ENCODE measurements at places on chromosomes 1 and 21.

DNA sequence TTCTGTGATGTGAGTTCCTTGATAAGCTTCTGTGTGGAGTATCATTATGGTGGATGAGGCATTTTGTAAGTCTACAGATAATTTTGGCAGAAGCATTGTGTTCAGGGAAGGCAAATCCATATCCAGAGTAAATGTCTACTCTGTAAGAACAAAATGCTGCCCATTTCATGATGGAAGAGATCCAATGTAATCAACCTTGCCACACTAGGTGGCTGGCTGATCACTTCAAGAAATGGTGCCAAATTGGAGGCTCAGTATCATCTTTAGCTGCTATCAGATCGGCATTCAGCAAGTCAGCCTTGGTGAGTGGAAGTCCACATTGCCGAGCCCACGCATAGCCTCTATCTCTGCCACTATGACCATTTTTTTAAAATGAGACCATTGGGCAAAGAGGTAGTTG lies 565.8 kb upstream of the USP24 start:
- no peak for DNase-seq

DNA sequence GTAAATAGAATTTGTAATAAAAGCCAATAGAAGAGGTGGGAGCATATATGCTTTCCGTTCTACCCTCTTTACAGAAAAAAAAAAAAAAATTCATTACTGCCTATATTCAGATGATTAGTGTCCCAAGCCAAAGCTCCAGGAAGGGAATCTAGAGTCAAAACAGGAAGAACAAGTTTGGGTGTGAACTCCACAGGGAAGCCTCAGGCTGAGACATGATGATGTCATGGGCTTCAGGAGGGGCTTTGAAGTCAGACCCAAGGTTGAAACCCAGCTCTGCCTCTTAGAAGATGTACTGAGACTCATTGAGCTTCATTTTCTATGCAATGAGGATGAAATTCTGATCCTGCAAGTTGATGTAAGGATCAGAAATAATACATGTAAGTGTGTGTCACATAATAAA lies 250.0 kb upstream of the ADGRL2 start:
- no peak for DNase-seq

DNA sequence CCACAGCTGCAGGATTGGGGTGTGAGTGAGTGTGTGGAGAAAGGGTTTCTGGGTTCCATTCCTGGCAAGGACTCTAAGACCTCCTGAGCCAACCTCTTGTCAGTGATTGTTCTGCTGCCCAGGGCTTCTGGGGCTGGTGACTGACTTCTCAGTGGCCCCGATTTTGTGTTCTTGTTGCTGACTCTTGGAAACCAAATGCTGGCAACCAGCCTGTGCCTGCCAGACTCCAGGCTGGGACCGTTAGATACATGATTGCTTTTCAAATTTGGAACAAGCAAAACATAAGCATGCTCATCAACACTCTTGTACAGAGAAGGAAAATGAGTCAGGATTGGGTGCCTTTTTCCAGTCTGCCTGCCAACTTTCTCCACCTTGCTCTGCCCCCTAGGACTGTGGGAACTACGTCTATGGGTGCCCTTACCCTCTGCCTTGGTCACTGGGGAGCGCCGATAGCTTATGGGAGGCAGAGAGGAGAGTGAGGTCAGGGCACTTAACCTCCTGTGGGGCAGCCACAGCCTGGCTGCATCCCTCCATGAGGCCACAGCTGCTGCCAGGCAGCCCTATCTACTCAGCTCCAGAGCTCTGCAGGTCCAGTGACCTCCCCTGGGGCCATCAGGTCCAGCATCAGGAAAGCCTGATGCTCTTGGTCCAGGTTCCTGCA lies 39.3 kb upstream of the EPS8L3 start:
- DNase-seq: no peak

GRCh38 chr1:203609979-203610493 lies 16.6 kb upstream of the ATP2B4 start:
- no peak for DNase-seq

GRCh38 chr1:160607672-160608032 lies 28.4 kb upstream of the CD84 start:
- DNase-seq: no peak

GRCh38 chr1:80462006-80462405 lies 1338.7 kb upstream of the ADGRL2 start:
- DNase-seq: no peak

DNA sequence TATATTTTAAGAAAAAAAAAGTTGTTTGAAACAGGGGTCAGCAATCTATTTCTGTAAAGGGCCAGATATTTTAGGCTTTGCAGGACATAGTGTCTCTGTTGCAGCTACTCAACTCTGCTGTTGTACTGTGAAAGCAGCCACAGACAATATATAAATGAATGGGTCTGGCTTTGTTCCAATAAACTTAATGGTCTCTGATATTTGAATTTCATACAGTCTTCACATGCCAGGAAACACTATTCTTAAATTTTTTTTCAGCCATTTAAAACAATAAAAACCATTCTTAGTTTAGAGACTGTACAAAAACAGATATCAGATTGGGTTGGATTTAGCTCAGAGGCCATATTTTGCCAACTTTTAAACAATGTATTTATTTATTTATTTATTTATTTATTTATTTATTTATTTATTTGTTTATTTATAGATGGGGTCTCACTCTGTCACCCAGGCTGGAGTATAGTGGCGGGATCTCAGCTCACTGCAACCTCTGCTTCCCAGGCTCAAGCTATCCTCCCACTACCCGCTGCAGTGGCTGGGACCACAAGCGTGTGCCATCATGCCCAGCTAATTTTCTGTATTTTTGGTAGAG lies 102.8 kb downstream of the DNM3 start:
- no peak for DNase-seq
